Activated naive CD8-positive, alpha-beta T cell treated with anti-CD3 and anti-CD28 coated beads for 36 hours (primary cell): ENCODE measurements at places on chromosomes 5 and 9.

DNA sequence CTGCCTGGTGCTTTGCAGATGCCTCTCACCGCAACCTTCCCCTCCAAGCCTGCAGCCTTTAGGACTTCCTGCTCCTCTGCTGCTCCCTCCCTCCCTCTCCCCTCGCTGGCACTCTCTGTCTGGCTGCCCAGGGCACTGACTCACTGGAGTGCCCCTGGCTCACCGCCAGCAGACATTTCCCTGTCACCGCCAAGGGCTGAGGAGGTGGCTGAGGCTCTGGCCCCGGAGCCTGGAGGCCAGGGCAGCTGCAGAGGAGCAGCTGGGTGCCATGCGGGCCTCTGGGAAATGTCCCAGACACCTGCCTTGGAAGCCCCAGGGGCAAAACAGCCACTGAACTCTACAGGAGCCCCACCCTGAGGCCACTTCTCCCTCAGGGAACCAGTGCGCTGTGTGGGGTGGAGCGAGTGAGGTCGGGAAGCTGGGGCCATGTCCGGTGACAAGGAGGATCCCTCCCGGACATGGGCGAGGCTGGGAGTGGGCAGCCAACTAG is 53.4 kb downstream of the TENT4A start:
- DNase-seq: peak; percentile 48

DNA sequence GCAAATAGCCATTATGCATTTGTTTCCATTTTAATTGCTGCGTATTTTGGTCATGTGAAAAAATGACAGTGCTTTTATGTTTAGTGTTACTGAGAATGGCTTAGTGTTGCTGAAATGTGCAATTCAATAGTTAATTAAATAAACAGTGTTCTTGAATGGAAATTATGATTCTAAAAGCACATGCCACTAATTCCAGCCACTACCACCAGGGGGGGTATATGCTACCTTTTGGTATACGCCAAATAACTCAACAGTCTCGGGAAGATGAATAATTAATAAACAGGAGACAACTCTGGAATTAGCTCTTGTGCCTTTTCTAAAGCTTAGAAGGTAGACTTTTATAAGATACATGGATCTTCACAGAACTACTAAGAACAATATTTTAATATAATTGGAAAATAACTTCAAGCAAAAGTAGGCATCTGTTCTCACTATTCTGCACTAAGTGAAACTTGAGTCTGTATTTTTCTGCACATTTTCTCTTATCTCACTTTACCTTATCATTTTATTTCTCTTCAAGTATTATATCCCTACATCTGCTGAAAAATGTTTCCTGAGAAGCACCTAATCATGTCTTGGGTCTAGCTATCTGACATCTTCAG is 83.5 kb upstream of the MINAR2 start:
- DNase-seq: peak; percentile 18

DNA sequence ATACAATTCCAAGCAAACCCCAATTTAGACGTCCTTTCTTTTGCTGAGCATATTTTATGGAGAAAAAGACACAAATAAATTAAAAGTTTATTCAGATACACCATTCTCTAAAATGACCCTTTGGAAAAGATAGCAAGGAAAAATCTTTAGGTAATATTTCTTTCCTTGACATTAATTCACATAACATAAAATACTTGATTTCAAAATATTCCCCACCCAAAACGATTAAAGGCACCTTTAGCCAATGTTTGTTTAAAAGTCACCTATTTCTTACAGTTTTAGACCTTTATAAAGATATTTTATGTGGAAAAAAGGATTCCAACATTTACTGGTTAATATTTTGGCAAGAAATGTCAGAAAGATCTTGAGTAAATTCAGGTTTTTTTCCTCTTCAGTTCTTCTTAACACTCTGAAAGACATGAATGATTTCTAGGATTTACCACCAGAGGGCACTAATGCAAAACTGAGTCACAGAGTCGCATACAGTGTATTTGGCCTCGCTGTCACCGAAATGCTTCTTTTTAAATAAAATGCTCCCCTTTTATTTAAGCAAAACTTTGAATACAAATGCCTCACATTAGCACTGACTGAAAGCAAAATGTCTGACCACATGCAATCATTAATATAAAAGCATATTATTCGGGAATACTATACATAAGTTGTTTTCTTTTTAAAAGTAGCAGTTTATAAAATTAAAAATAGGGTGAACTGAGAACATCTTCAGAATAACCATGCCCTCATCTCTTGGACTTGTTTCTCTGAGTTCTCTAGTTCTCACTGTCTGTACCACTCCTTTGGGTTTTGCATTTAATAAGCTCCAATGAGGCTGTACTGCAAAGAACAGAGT is 122.5 kb downstream of the SLC1A3 start:
- no peak for DNase-seq

DNA sequence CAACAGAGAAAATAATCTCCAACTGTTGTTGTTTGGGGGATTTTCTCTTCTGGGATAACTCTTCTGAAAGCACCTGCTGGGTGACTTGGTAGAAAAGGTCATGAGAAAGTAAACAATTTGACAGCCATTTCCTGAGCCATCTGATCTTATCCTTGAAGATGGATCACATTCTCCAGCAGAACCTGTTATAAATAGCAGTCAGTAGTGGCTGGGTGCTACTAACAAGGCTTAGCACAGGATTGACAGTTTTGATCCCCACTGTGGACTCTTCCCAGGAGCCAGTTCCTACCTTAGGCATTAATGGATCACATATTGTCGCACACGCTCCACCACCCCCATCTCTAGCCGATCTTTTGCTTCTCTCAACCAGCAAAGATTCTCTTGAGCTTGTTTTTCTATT is 220.2 kb downstream of the PLK2 start:
- DNase-seq: no peak

GRCh38 chr9:136045595-136046553 is 49.2 kb downstream of the NACC2 start:
- no peak for DNase-seq

DNA sequence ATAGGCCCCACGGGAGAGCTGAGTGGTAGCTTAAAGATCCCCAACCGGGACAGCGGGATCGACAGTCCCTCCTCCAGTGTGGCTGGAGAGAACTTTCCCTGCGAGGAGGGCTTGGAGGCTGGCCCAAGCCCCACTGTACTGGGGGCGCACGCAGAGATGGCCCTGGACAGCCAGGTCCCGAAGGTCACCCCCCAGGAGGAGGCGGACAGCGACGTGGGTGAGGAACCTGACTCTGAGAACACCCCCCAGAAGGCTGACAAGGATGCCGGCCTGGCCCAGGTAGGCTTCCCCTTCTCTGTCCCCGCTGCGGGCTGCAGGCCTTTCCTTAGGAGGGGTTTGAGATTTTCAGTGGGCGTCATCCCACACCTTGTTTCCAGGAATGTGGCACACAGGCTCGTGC is 29.1 kb downstream of the FGD3 start:
- DNase-seq: no peak
